ENCODE measurements at places on chromosomes 4 and X.

DNA sequence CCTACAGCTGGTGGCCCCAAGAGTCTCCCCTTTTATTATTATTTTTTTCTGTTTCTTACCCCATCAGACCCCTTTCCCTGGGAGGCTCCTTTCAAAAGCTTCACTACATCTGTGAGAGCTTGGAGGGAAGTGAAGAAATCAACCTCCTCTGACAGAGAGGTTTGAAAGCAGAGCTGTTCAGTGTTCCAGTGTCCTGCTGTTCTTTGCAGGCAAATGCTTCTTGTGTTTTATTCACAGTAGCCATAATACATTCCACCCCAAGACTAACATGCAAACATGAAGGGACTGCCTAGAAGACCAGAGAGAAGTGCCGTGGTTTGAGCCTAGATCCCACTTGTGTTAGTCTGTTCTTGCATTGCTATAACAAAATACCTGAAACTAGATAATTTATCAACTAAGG is 192.1 kb downstream of the PTTG2 start:
- no peak for DNase-seq

GRCh38 chr4:7812231-7812857 is 127.3 kb downstream of the AFAP1 start:
- DNase-seq = no peak

- DNase-seq = no peak
Measured at GRCh38 chrX:148928811-148929210, 428.4 kb downstream of the AFF2 start.

GRCh38 chrX:134622813-134623185 is 35.5 kb downstream of the PLAC1 start:
- DNase-seq = no peak

- DNase-seq = no peak
Measured at GRCh38 chrX:20060961-20061748, 55.6 kb downstream of the MAP7D2 start.

DNA sequence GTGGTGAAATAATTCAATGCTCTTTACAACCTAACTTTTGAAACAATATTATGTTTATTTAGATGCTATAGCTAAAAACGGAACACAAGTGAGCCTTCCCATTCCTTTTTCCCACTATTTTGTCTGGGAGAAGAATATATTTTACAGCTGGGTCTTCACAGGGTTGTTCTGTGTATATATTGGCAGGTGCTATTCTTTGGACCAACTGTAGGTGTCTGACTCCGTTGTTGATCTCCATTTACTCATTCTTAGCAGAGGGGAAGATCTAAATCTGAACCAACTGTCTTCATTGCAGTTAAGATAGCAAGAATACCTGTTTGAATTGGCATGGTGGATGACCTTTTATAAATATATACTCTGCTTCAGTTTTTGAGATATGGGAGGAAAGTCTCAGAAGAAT is 257.4 kb downstream of the CFAP299 start:
- DNase-seq = no peak

GRCh38 chr4:121049072-121049599 is 23.2 kb downstream of the NDNF start:
- DNase-seq = no peak

- no peak for DNase-seq
Measured at GRCh38 chr4:163251204-163251603, 81.2 kb downstream of the NPY1R start.

GRCh38 chr4:43379016-43379415 is 486.5 kb downstream of the GRXCR1 start:
- no peak for DNase-seq

DNA sequence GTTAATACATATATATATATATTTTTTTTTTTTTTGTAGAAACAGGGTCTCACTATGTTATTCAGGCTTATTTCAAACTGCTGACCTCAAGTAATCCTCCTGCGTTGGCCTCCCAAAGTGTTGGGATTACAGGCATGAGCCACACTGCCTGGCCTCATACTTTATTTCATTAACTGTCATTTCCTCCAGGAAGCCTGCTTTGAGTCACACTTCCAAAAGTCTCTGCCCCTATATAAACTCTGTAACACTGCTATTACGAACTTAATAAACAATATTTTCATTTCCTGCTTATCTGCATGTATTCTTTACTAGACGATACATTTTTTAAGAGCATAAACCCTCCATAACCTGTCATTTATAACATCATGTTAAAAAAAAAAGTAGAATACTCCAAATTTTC is 167.2 kb downstream of the WDFY3 start:
- DNase-seq = no peak

GRCh38 chrX:132023896-132024386 is 839 bp downstream of the STK26 start:
- no peak for DNase-seq

- no peak for DNase-seq
Measured at GRCh38 chrX:68048774-68049173, 384.5 kb downstream of the OPHN1 start.

DNA sequence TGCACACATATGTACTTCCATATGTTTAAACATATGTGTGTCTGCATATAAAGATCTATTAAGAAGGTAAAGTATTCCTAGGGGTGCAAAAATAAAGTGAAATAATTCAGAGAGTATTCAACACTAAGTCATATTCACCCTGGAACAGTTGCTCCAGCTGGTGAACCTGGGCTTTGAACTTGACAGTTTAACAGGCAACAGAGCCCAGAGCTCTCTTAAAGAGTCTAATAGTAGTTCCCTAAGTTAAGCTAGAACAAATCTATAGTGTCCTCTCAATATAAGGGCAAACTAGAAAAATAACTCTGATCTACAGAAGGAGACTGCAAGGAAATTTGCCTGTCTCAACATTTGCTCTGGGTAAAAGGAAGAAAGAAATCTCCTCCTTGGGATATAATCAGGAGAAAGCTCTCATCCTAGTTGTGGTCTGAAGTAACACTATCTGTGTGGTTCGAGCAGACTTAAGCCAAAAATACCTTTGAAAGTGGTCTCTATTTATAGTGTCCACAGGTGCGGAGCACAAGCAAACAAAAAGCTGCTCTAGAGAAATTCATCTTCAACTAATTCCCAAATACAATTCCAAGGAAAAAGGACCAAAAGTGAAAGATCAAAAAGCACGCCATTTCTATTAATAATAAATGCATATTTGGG is 29.9 kb downstream of the VEGFC start:
- DNase-seq = no peak

DNA sequence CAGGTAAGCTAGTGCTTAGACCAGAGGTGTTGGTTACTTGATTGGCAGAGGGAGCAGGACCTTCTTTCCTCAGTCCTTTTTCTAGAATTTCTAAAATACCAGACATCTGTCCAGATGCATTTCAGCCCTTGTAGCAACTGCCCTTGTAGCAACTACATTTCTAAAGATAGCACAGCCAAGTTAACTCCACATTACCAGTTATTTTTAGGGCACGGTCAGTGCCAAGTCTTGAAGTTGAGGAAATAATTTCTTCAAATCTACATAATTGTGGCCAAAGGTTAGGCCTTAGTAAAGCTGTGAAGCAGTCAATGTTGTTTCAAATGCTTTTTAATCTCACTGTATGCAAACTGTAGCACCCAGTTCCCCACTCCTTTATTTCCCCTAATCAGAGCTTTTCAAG is 62.9 kb downstream of the MID1IP1 start:
- no peak for DNase-seq

DNA sequence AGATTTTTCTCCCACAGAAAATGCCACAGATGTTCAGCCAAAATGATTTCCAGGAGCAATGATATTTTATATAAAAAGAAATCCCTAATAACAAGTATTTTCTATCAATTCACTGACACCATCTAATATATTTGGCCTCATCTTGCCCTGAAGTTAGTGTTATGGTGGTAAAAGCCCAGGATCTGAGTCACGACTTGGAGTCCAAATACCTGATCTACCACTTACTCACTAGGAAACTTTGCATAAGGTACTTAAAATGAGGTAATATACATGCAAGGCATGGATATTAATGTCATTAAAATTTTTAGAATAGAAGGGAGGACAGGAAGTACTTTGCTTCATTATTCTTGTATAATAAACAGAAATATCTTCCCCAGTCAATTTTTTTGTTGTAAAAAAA is 16.3 kb downstream of the PPP3CA start:
- no peak for DNase-seq

GRCh38 chr4:17476853-17477252 is 35.0 kb downstream of the QDPR start:
- DNase-seq = no peak

- DNase-seq = no peak
Measured at GRCh38 chr4:164700471-164700870, 53.5 kb upstream of the SMIM31 start.

GRCh38 chrX:7389576-7389975 is 241.6 kb upstream of the PUDP start:
- no peak for DNase-seq

GRCh38 chr4:76278583-76278982 is 27.1 kb downstream of the FAM47E start:
- no peak for DNase-seq

GRCh38 chrX:134936542-134936941 is 54.2 kb upstream of the SMIM10 start:
- no peak for DNase-seq

DNA sequence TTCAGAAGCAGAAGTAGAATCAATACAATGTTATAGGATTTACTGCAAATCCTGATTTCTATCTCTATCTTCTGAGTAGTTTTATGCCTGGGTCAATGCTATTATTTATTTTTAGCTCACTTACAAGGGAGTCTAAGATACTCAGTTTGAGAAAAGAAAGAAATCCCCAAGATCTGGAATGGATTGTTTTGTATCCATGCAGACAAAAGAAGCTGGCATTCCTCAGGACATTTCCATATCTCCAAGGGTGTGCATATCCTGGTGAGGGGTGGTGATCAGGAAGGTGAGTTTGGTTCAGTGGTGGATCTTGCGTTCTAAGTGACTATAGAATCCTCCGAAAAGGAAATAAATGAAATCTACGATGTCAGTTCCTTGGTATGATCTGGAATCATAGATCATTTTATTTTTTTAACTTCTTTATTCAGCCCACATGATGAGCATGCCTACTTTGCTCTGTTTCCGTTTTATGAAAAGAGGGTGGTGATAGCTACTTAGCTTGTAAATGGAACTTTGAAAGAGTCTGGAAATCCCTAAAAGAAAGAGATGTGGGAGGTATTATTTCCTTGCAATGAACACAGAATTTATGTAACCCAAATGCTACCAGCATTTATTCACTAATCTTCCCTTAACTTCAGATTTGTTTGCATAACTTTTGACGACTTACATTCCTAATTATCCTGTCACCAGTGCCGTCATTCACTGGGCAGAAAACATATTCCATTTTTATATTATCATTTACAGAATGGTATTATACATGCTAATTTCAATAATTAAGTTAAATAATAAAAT is 81.1 kb upstream of the RAPGEF2 start:
- DNase-seq = no peak

GRCh38 chr4:2288051-2288541 is 26.2 kb upstream of the MXD4 start:
- DNase-seq = no peak

- DNase-seq = peak; percentile 33
Measured at GRCh38 chr4:168153596-168154440, 61.5 kb downstream of the ANXA10 start.

DNA sequence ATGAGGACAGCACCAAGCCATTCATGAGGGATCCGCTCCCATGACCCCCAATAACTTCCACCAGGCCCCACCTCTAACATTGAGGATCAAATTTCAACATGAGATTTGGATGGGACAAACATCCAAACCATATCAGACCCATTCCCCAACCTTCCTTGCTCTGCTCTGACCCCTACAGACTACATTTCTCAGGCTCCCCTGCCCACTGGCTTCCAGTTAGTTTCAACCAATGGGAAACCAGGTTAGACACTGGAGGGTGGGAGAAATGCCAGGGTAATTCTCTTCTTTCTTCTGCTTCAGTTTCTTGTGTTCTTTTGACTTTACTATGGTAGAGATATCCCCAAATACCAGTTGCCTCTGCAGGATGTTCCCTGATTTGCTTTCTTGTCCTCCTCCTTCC is 125.7 kb downstream of the CLCN4 start:
- DNase-seq = no peak

GRCh38 chr4:116952530-116953136 is 132.7 kb downstream of the TRAM1L1 start:
- no peak for DNase-seq

- DNase-seq = no peak
Measured at GRCh38 chr4:95869961-95870500, 30.1 kb downstream of the PDHA2 start.

DNA sequence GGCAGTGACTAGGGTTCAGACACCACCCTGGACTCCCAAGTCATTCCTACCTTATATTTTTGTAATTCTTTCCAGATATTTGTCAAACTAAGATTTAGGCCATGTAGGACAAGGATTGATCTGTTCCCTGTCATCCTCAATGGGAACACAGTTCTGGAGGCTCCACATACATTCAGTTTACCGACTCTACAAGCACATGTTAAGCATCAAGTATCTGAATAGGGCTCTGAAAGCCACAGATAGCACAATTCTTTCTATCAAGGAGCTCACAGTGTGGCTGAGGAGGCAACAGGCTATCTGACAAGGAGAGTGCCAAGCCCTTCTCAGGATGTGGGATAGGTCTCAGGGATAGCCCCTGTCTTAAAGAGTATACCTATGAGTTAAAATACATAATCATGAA is 37.0 kb upstream of the CXCL8 start:
- DNase-seq = no peak

DNA sequence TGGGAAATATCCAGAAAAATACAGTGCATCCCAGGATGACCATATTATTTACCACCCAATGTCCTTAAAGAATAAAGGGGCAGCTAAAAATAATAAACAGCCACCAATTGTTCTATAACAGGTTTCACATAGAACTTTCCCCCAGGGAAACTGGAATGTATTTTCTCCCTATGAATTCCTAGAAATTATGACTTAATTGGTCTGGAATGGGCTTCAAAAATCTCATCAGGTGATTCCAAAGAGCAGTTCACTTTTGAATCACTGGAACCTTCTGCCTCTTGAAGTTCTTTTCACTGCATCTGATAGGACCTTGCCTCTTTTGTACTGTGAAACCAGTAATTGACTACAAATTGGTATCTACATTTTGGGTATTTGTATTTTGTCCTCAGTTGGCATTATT is 119.3 kb downstream of the ZNF330 start:
- no peak for DNase-seq

DNA sequence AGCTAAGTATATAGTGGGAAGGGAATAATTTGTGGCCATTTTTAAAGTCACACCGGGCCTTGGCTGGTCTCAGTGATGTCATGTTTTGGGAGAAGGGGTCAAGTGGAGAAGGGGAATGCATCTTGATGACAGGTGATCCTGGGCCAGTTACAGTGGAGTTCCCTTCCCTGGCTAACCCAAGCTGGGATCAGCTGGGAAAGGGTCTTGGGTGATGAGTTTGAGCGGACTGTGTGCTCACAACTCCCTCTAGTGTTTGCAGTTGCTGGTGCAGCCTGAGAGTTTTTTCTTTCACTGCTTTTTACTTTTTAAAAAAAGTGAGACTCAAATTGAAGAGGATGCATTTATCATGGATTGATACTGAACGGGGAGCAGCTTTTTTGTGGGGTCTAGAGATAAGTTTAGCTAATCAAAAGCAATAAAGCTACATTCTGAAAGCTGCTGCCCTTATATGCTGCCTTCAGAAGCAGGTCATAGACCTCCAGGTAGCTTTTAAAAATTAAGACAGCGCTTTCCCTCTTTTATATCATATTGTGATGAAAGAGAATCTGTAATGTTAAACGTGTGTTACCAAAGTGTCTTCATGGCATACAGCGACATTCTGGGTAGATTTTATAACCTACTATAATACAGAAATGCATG is 164.7 kb downstream of the DCLK2 start:
- DNase-seq = peak; percentile 3

GRCh38 chr4:24529555-24529954 is 54.8 kb downstream of the DHX15 start:
- no peak for DNase-seq

GRCh38 chr4:174503079-174503715 is 19.1 kb downstream of the HPGD start:
- no peak for DNase-seq
